ENCODE measurements at places on chromosomes 4 and X.

GRCh38 chr4:187477224-187477623 is 518.3 kb upstream of the ZFP42 start:
- DNase-seq: no peak

DNA sequence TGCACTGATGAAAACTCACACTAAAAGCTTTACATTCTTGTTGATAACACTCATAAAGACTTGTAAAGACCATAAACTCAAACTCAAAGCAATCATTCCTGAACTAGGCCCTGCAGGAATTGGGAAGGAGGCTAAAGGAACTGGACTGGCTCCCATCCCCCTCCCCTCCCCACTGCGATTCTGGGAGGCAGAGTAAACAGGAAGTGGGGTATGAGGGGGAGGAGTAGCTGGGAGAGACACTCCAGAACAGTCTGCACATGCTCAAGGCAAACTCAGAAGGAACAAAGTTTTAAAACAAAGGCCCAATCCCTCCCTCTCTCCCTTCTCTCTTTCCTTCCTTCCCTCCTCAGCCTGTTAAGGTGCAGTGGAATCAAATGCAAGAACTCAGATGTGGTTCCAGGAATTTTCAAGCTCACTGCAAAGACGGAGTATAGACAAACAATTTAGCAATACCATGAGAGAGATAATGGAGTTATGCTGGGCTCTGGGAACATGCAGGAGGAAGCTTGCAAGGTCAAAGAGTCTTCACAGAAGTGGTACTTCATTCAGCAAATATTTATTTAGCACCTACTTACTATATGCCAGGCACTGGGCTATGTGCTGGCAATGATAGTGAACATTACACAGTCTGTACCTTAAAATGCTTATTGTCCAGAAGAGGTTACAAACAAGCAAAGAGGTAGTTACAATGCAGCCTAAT is 15.9 kb downstream of the MID1IP1 start:
- DNase-seq: no peak

GRCh38 chrX:118392716-118393115 is 46.8 kb downstream of the WDR44 start:
- DNase-seq: no peak

DNA sequence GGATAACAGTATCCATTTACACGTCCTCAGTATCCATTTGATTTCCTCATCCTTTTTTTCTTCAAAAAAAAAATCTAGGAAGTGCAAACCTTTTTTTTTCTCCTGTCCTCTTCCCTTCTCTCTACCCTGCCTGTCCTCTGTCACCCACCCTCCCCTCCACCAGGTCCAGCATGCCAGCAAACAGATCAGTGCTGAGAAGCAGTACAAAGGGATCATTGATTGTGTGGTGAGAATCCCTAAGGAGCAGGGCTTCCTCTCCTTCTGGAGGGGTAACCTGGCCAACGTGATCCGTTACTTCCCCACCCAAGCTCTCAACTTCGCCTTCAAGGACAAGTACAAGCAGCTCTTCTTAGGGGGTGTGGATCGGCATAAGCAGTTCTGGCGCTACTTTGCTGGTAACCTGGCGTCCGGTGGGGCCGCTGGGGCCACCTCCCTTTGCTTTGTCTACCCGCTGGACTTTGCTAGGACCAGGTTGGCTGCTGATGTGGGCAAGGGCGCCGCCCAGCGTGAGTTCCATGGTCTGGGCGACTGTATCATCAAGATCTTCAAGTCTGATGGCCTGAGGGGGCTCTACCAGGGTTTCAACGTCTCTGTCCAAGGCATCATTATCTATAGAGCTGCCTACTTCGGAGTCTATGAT is 1.7 kb downstream of the SLC25A4 start:
- no peak for DNase-seq

GRCh38 chr4:174255786-174256185 is 27.7 kb downstream of the FBXO8 start:
- DNase-seq: no peak

DNA sequence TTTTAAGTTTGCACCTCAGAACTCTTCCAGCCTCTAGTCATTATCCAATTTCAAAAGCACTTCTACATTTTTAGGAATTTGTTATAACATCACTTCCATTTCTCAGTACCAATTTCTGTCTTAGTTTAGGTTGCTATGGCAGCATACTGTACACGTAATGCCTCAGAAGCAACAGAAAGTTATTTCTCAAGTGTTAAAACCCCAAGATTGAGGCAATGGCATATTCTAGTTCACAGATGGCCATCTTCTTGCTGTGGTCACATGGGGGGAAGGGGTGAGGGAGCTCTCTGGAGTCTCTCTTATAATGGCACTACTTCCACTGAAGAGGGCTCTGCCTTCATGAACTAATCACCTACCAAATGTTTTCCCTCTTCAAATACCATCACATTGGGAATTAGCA is 220.3 kb upstream of the CTSO start:
- no peak for DNase-seq

DNA sequence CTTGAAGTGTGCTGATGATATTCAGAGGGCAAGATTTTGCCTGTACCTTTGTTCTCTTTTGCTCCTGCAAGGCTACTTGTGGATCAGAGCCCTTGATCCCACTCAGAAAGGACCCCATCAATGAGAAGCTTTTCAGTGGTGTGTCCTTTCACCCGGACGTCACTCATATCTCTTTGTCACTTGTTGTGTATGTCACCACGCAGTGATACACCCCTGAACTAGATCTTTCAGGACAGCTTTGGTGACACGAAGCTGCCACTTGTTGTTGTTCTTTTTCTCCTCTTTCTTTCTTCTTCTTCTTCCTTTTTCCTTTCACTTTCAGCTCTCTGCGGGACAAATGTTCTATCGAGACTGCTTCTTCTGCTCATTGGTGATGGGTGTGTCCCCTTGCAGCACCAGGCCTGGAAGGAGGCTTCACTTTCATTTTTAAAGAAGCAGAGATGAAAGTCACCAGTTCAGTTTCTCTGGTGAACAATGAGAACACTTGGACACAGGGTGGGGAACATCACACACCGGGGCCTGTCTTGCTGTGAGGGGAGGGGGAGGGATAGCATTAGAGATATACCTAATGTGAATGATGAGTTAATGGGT is 83.6 kb downstream of the NBDY start:
- no peak for DNase-seq

- DNase-seq: no peak
Measured at GRCh38 chrX:136159611-136160025, 12.3 kb downstream of the FHL1 start.

DNA sequence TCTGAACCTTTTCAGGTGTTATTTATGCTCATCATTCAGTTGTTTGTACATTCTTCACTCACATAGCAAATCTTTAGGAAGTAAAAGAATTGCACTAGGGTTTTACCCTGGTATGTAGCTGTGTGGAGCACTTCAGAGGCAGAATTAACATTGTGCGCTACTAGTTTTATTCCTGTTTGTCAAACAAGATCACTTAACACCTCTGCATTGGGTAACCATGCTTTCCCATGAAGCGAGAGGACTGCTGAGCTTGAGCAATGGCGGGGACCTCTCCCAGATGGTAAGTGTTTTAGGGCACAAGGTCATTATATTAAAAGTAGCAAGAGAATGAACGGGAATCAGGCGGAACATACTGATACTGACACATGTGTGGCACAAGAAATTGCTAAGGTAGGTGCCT is 59.2 kb downstream of the SHROOM3 start:
- DNase-seq: no peak

DNA sequence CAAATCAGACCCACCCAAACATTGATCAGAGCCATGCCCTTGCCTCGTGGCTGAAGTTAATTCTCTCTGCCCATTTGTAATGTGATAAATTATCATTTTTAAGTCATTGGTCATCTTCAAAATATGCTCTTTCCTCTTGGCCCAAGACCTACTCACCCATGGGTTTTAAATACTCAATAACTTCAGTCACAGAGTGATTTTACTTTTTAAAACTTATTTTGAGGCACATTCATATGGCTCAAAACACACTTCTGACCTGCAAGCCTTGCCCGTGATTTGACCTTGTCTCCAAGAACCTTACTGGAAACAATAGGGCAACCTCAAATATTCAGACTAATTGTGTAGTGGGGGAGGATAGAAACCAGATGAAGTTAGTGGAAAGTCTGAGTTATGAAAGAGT is 176.2 kb upstream of the LNX1 start:
- no peak for DNase-seq

DNA sequence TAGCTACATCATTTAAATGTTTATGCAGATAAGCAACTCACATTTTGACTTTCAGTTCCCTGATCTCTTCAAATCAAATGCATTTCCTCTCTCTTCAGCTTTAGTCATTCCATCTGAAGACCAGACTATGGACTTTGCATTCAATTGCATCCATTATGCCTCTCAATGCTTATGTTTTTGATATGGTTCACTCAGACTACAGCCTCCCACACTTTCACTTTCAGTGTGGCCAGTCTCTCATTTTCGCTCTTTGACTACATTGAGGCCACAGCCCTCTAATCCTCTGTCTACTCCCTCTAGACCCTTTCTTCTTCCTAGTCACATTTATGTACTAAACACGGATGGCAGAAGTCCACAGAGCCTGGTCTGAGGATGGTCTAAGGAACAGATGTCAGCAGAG is 24.5 kb upstream of the VEGFC start:
- DNase-seq: no peak

GRCh38 chrX:5341902-5342301 is 886.8 kb downstream of the NLGN4X start:
- DNase-seq: no peak

GRCh38 chr4:5956285-5957021 is 61.8 kb downstream of the C4orf50 start:
- no peak for DNase-seq

- DNase-seq: no peak
Measured at GRCh38 chrX:97854086-97854485, 970.4 kb downstream of the RPA4 start.

DNA sequence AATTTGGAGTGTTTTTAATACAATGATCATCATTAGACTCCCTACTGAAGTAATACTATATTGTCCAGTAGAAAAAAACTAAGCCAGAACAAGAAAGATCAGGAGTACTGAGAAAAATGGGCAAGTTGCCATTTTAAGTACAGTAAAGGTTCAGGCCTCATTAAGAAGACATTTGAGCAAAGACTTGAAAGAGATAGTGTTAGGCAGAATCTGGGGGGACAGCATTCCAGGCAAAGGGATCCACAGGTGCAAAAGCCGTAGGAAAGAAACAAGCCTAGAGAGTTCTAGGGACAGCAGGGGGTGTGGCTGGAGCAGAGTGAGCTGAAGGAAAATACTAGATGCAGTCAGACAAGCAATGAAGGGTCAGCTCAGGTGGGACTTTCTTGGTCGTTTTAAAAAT is 58.1 kb upstream of the INTU start:
- DNase-seq: no peak

DNA sequence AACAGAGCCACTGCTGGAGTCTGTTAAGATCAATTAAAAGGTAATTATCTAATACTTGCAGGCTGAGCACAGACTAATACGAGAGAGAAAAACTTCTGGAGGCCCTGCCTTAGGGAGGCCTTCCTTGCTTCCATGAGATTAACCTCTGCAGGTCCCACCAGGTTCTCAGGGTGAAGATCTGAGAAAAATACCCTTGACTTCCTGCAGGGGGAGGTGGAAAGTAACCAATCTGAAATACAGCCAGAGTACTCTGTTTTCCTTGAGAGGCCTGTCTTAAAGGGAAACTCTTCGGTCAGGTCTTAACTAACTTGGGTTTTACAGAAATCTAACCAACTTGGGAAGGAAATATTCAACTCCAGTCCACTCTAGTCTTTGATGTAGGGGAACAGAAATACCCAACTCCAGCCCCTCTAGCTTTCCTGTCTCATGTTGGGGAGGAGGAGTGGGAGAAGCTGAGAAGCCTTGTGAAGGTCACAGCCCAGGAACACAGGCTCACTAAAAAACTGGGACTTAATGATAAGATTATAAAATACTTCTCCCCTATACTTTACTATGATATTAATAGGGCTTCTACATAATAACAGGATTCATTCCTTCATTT is 77.1 kb downstream of the TBCK start:
- DNase-seq: no peak

DNA sequence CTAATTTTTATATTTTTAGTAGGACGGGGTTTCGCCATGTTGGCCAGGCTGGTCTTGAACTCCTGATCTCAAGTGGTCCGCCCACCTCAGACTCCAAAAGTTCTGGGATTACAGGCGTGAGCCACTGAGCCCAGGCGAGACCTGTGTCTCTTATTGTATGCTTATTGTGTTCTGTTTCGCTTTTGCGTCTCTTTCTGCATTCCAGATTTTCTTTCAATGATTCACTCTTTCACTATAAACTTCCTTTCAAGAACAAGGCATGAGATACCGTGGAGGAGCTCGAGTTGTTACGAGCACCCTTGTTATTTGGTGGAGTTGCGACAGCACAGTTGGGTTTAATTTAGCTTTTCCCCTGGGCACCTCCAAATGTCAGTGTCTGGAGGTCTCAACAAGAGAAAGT is 366.7 kb upstream of the FAT1 start:
- DNase-seq: no peak

All from memory B cell (primary cell).